ENCODE measurements at places on chromosomes 4 and X.

GRCh38 chr4:180041576-180041975, 2201.6 kb upstream of the TENM3 start:
- DNase-seq, result no peak

DNA sequence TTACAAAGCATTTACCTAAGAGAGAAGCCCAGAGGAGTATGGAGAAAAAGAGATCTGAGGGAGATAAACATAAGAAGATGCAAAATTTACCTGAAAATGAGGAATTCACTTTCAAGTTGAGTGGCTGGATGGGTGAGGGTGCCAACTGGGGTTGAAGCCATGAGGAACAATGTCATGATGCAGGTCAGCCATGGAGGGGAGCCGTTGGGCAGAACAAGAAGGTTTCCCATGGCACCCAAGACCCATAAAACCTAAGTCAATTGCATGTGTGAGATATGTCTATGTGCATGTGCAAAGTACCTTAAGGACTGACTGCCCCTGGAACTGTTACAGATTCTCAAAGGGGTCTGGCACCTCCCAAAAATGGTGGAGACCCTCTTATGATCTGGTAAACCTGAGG, 46.6 kb upstream of the PRRG1 start:
- DNase-seq, result no peak

DNA sequence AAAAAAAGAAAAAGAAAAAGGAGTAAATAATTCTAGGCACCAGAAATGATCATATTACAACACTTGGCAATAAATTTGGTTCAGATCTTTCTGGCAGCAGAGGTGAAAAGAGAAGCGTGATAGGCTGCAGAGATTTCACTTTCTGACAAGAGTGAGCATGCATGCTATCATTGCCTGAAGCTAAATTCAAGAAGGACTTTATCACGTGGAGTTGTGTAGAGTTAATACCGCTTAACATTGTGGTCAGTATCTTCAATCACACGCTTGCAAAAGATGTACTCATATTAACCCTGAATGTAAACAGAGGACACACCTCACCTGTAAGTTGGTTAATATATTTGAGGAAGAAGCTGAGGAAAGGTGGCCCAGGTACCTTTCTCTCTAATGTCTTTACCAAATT, 31.4 kb upstream of the RBPJ start:
- no peak for DNase-seq

GRCh38 chr4:89957046-89957926, 62.6 kb downstream of the MMRN1 start:
- no peak for DNase-seq

GRCh38 chr4:16240300-16240699, 14.0 kb upstream of the TAPT1 start:
- DNase-seq, result no peak

DNA sequence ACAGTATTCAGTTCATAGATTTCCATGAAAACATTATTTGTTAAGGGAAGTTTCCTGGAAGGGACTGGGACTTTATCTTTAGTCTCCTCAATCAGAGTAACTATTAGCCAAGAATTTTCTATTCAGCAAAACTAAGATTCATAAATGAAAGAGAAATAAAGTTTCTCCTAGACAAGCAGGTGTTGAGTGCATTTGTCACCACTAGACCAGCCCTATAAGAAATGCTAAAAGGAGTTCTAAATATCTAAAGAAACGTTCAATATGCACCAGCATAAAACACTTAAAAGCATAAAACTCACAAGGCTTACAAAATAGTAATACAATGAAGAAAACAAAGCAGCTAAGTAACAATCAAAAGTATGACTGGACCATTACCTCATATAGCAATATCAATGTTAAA, 423.0 kb downstream of the TECRL start:
- no peak for DNase-seq

GRCh38 chr4:110480031-110480549, 4.1 kb downstream of the ENPEP start:
- no peak for DNase-seq

DNA sequence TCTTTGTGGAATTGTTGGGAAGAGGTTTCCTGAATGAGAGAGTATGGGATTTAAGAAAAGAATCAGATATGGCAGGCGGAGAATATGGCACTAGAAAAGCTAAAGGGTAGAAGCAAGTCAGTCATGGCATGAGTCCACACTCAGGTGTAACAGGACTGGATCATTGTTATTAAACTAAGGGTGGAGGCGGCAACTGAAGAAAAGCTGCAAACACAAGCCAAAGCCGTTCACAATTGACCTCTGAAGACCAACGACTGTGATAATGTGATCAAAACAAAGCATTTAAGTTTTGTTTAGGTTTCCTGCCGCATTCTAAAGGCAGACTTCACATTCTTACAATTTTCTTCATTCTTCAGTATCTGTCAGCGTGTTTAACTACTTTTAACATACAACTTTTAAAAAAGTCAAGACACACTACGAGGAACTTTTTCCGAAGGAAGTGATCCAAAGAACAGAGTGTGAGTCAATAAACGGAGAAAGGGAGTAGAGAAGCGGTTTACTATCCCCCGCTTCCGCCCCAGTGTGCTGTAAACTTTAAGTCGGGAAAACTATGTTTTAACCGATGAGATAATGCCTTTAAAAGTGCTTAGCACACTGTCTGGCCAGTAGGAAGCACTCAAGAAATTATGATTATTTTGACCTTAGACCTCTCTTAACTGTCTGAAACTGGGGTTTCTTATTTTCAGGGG, 909 bp upstream of the SLAIN2 start:
- peak; percentile 47 for DNase-seq

- DNase-seq, result no peak
Observed at GRCh38 chr4:23630110-23630509, 259.7 kb downstream of the PPARGC1A start.

- no peak for DNase-seq
Observed at GRCh38 chr4:24226667-24227066, 336.8 kb upstream of the PPARGC1A start.

DNA sequence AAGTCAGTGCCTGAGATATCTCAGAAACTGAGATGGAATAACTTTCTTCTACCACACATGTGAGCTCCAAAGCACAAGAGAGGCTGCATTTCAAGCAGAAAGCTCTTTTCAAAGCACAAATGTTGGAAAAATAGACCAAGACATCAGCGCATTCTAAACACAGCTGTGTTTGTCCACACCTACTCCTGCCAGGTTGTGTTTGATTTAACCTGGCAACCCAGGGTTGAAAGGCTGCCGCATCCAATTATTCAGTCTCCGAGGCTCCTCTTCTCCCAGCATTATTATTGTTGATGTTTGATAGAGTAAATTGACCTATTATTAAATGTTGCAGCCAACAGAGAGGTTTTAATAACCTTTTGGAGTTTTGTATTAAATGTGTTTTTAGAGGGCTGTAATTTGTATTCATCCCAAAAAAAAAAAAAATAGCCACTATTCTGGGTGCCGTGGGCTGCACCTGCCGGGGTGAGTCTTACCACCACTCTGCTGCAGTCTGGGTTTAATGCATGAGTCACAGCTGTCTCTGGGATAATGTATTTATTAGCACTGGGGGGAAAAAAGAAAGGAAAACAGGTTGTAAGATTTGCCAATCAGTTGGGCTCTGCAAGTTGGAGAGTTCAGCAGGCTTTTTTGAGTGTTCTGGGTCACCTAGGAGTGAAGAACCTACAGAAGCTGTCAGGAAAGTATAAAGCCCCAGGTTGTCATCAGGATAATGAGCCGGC, 105.2 kb upstream of the NOCT start:
- DNase-seq, result no peak

DNA sequence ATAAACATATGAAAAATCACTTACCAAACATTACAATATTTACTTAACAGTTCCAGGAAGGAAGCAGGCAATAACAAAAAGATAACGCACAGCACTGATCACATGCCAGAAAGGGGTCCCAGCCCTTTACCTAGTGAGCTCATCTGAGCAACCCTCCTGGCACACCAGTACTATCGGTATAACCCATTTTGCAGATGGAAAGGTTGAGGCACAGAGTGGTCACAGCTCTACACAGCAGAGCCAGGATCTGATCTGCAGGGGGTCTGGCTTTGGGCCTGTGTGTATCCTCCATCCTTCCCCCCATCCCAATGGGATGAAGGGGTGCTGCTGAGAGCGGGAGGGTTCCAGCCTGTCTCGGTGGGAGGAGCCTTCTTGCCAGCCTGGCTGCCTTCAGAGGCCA, 5.0 kb downstream of the NSG1 start:
- DNase-seq, result no peak

GRCh38 chr4:38211885-38212284, 251.7 kb downstream of the PTTG2 start:
- no peak for DNase-seq

DNA sequence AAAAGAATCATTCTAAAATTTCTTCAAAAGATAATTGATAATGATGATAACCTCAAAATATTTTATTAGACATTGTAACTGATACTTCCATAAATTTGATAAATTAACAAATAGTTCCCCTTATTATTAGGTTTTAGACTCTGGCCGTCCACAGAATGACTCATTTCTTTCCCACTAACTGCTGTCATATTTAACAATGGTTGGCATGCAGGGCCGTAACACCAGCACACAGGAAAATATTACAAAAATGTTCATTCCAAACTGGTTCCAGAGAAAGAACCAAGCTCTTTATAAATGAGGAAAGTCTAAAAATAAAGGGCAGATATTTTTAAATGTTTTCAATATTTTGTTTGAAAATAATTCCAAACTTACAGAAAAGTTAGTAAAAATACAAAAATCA, 28.2 kb downstream of the WDFY3 start:
- no peak for DNase-seq

GRCh38 chr4:42268824-42269223, 116.4 kb upstream of the BEND4 start:
- no peak for DNase-seq

GRCh38 chr4:81521708-81522107, 50.0 kb upstream of the RASGEF1B start:
- no peak for DNase-seq

GRCh38 chr4:180634306-180634705, 1608.9 kb upstream of the TENM3 start:
- no peak for DNase-seq

DNA sequence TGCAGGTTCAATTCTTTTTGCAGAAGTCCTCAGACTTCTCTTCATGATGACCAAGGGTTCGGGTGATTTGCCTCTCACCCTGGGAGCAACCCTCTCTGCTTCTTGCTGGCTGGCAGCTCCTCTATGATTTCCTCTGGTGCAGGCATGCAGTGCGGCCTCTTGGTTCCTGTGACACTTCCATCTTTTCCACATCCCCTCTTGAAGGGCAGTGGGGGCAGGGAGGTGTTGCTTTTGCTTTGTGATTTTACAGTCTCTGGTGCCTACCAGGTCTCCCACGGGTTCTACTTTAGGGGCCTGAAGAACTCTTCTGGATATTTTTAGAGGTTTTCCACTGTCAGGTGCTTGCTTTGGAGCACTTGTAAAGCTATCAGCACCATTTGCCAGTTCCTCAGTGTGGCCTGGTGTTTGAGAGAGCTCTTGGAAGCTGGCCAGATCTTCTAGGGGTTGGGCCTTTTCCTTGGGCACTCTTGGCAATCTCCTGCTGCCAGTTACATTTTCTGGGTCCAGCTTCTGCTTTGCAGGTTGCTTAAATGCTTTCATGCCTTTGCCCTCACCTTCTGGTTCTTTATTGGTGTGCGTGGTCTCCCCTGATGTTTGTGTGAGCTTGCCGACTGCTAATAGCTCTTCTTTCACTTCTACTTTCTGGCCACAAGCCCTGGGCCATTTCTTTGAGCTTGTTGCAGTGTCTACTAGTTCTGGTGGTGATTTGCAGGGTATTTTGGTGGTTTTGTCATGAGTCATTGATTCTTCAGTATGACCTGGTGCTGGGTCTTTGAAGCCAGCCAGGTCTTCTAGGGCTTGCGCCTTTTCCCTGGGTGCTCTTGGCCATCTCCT, 11.5 kb upstream of the CHST7 start:
- DNase-seq, result no peak

- no peak for DNase-seq
Observed at GRCh38 chr4:83043801-83044407, 8.9 kb downstream of the COPS4 start.

Measured in right kidney (tissue), 9 donors.